Inflammatory macrophage treated with lipopolysaccharide for 4 hours (primary cell): ENCODE measurements at places on chromosomes 1 and 21.
A peak's percentile ranks its signal among the peaks of the same experiment; 100 is the strongest.

- no peak for DNase-seq
Observed at GRCh38 chr21:26939601-26940111, 27.2 kb downstream of the ADAMTS5 start.

DNA sequence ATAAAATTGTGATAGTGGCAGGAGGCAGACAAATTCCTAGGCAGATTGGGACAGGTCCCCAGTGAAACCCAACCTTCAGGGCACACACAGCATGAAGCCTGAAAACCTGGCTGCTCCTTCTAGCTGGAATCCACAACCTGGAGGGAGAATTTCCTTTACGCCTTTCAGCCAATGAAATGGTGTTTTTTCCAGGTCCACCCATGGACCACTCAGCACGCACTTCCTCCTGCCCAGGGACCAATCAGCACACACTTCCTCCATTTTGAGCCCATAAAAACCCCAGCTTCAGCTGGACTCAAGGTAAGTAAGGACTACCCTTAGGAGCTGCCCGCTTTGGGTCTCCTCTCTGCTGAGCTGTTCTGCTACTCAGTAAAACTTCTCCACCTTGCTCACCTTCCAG, 120.1 kb downstream of the AKT3 start:
- no peak for DNase-seq

DNA sequence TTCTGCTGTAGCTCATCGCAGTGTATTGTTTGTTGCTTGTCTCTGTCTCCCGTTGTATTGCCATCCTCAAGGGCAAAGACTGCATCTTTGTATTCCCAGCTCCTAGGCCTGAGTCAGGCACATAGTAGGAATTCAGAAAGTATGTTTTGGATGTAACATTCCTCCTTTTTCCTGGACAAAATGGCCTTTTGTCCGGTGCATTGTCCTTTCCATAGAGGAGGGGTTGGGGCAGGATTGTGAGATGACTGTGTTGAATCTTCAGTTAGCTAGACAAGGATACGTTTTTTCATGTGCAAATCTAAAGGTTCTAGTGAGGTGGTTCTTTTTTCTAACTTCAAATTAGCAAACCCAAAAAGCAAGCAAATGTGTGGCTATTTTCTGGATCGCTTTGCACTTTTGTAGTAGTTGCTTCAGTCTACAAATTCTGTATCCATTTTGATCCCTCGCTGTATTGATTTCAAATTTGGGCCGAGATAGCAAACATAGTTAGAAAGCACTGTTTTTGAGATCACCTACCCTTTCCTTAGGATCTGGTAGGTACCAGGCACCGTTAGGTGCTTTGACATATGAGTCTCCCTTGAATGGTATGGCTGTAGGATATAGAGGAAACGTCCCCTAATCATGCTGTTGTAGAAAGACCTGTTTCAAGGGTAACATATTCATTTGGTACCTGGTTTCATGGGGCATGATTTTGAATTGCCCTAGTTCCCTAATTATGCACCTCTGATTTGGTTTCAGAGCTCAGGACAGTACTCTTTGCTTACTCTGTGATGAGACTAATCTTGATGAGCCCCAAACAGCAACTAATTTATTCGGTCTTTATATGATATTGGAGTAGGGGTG, 1.2 kb downstream of the PPP1R8 start:
- DNase-seq: no peak

DNA sequence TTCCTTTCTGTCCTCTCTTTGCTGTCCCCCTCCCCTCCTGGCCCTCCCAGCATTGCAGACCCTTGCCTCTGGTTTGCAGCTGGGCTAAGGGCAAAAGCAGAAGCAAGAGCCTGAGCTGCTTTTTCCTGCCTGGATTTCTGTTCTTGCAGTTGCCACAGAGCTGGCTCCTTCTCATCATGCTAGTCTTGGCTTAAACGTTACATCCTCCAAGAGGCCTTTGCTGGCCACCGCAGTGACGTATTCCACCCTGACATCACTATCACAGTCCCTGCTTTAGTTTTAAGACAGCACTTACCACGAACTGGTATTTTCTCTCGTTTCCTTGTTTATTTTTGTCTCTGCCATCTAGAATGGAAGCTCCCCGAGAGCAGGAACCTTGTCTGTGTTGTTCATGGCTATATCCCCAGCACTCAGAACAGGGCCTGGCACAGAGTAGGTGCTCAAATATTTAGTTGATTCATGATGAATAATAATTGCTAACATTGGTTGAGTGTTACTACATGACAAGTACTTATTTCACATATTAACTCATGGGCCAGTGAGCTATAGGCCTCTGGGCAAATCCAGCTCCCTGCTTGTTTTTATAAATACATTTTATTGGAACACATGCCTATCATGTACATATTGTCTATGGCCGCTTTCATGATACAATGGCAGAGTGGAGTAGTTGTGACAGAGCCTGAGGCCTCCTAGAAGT, 13.2 kb upstream of the CSF1 start:
- DNase-seq: peak; percentile 60
